K562 (cell line): ENCODE measurements at places on chromosomes 12 and 14.

DNA sequence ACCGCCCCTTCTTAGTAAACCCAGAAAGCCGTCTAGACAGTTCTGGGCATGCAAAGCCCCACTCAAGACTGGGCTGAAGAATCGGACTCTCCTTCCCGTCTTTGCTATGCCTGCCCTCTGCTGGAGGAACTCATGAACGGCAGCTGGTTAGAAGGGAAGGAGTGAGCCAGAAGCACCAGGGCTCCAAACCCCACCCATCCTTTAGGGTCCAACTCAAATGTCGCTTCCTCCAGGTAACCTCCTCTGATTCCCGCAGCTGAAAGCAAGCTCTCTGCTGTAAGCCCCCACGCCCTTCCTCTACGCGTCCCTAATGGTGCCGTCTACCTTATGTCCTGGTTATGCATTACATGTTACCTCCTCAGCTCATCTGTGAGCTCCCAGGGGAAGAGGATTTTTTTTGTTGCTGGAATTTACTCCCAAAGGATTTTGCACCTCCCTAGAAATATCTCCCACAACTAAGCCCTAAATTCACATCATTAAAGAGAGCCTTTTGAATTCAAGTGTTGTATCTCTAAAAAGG, 59.0 kb upstream of the SCN8A start:
- H3K4me3 ChIP-seq: no peak overlapping the region
- no peak overlapping the region for H3K27ac ChIP-seq
- peaks cover 36% of the 10 kb centered on the region for H3K27me3 ChIP-seq
- peak; percentile 80 for DNase-seq

DNA sequence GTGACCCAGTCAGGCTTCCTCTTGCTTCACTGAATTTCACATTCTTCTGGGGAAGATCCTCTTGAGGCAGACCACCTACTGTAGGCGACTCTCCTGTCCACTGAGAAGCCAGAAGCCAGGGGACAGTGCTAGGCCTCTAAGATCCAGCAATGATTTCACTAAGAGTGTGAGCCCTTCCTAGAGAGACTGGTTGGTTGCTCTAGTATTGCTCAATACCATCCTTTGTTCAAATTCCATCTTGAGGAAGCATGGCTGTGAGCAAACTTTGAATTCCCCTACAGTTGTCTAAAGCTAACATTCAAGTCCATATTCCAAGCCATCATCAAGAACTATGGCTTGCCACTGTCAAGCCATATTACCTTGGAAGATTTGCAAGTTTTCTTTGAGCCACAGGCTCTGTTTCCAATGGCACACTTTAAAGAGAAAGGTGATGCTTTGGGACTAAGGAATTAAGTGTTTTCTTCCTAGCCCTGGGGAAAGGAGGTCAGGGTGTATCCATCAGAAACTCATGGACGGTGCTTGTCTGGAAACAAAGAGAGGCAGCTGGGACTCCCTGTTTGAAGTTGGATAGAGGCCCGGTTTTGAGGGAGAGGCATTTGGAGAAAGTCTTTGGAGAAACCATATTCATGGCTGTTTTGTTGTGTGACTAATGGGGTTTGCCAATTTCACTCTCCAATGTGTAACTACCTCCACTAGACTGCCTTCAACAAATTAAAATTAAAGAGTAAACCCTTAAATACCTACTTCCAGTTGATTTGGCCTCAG, 1217.9 kb downstream of the VRK1 start:
- no peaks in the 10 kb centered on the region for H3K36me3 ChIP-seq
- no peak overlapping the region for H3K27ac ChIP-seq
- no peak overlapping the region for H3K4me3 ChIP-seq
- H3K27me3 ChIP-seq: no peaks in the 10 kb centered on the region
- H3K4me1 ChIP-seq: no peaks in the 10 kb centered on the region

GRCh38 chr12:105854071-105854470, 284.7 kb downstream of the NUAK1 start:
- H3K4me1 ChIP-seq: no peaks in the 10 kb centered on the region
- H3K4me3 ChIP-seq: no peak overlapping the region
- DNase-seq: no peak
- no peak overlapping the region for H3K27ac ChIP-seq
- no peaks in the 10 kb centered on the region for H3K27me3 ChIP-seq

DNA sequence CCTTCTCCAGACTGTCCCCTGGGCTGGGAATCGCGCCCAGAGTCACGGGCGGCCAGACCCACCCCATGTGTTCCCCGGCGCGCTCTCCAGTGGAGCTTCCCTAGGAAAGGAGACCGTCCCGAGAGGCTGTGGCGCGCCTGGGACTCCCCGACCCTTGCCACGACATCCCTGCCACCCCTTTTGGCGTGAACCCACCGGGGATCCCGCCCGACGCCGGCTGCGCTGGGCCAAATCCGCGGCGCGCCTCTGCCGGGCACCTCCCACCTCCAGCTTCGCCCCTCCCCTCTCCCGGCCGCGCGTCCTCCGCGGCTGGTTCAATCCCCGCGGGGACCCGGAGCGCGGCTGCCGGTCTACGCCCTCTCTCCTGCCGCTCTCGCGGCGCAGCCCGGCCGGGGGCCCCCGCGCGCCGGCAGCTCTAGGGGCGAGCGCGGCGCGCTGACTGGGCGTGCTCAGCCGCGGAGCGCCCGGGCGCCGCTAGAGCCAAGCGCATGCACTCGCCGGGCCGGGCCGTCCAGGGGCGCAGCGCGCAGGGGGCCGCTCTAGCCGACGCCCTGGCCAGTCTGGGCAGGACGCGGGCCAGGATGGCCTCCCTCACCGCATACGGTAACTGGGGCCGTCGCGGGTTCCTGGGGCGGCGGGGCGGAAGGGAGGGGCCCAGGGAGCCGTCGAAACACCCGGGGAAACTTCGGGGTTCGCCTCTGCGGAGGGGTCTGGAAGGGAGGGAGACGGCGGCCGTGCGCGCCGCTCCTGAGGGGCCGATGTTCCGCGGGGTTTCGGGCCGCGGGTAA, 77.4 kb upstream of the ANO4 start:
- H3K27me3 ChIP-seq: peaks cover 31% of the 10 kb centered on the region
- no peak for DNase-seq
- no peaks in the 10 kb centered on the region for H3K36me3 ChIP-seq
- no peak overlapping the region for H3K4me3 ChIP-seq

GRCh38 chr14:89858089-89858488, 96.4 kb downstream of the EFCAB11 start:
- DNase-seq: no peak
- no peaks in the 10 kb centered on the region for H3K36me3 ChIP-seq
- H3K4me1 ChIP-seq: no peaks in the 10 kb centered on the region
- H3K27ac ChIP-seq: no peak overlapping the region
- no peak overlapping the region for H3K4me3 ChIP-seq
- H3K27me3 ChIP-seq: no peaks in the 10 kb centered on the region

DNA sequence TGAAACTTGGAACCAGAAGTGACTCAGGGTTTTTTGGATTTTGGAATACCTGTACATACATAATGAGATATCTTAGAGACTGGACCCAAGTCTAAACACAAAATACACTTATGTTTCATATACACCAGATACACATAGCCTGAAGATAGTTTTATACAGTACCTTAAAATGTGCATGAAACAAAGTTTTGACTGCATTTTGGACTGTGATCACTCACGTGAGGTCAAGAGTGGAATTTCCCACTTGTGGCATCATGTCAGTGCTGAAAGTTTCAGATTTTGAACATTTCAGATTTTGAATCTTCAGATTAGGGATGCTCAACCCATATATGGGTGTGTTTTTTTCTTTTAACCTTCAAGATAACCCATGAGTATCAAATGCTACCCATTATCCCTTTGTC, 6.6 kb downstream of the SBNO1 start:
- peak overlapping the region; percentile 16; the same call in 1 of the 3 replicates for H3K27ac ChIP-seq
- H3K27me3 ChIP-seq: no peaks in the 10 kb centered on the region
- H3K36me3 ChIP-seq: peaks cover 44% of the 10 kb centered on the region
- no peak for DNase-seq
- no peak overlapping the region for H3K4me3 ChIP-seq

GRCh38 chr12:57222286-57223190, 5.9 kb downstream of the NXPH4 start:
- H3K4me3 ChIP-seq: no peak overlapping the region
- peaks cover 61% of the 10 kb centered on the region for H3K4me1 ChIP-seq
- no peaks in the 10 kb centered on the region for H3K36me3 ChIP-seq
- peaks cover 31% of the 10 kb centered on the region for H3K27me3 ChIP-seq
- H3K27ac ChIP-seq: no peak overlapping the region

DNA sequence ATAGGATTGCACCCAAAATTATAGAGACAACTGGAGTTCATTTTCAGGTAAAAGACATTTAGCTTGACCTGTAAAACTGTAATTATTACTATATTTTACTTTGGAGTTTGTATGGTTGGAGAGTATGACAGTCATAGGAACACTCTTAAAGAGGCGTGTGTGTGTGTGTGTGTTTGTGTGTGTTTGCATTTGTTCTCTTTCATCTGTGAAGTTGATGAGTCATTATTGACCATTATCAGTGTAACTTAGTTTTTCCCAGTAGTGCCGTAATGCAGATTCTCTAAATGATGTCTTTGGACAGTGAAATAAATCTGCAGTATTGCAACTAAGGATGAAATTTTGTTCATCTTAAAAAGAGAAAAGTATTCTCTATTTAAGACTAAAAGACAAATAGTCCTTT, 13.0 kb downstream of the WASHC4 start:
- H3K4me3 ChIP-seq: no peak overlapping the region
- H3K36me3 ChIP-seq: peaks cover 81% of the 10 kb centered on the region
- no peaks in the 10 kb centered on the region for H3K4me1 ChIP-seq
- no peaks in the 10 kb centered on the region for H3K27me3 ChIP-seq

GRCh38 chr14:105019861-105020814, 745 bp downstream of the CDCA4 start:
- H3K4me3 ChIP-seq: peak overlapping the region; percentile 83
- no peaks in the 10 kb centered on the region for H3K27me3 ChIP-seq
- peak; percentile 21 for DNase-seq
- H3K36me3 ChIP-seq: peaks cover 27% of the 10 kb centered on the region; the same call in 2 of the 3 replicates
- peaks cover 32% of the 10 kb centered on the region for H3K4me1 ChIP-seq

- H3K36me3 ChIP-seq: peaks cover 50% of the 10 kb centered on the region
- H3K27me3 ChIP-seq: no peaks in the 10 kb centered on the region
- no peaks in the 10 kb centered on the region for H3K4me1 ChIP-seq
- H3K27ac ChIP-seq: no peak overlapping the region
Observed at GRCh38 chr14:90274019-90274418, 17.7 kb downstream of the PSMC1 start.

- peak; percentile 8 for DNase-seq
- no peak overlapping the region for H3K4me3 ChIP-seq
- no peak overlapping the region for H3K27ac ChIP-seq
- no peaks in the 10 kb centered on the region for H3K4me1 ChIP-seq
- peaks cover 65% of the 10 kb centered on the region; the same call in 2 of the 3 replicates for H3K36me3 ChIP-seq
- H3K27me3 ChIP-seq: no peaks in the 10 kb centered on the region
Observed at GRCh38 chr12:10607885-10608458, 5.4 kb downstream of the MAGOHB start.

DNA sequence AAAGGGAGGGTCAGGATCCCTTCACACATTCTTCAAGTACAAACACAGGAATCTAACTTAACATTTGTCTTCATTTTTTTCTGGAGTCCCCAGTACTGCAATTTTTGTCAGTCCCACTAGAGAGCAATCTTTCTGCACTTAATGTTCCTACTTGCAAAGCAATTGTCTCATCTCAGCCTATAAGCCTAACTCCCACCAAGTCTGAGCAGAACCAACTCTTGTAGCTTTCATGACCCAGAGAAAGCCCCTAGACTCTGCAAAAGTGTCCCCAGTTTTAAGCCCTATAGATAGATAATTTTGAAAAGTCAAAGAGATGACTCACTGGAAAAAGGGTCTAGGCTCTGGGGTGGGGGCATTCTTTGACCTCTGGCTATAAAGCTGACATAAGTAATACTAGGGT, 1.8 kb upstream of the ZBTB39 start:
- no peak overlapping the region for H3K4me3 ChIP-seq
- H3K4me1 ChIP-seq: peaks cover 10% of the 10 kb centered on the region
- H3K27ac ChIP-seq: peak overlapping the region; percentile 42; the same call in 2 of the 3 replicates
- peak; percentile 62 for DNase-seq
- H3K27me3 ChIP-seq: no peaks in the 10 kb centered on the region

DNA sequence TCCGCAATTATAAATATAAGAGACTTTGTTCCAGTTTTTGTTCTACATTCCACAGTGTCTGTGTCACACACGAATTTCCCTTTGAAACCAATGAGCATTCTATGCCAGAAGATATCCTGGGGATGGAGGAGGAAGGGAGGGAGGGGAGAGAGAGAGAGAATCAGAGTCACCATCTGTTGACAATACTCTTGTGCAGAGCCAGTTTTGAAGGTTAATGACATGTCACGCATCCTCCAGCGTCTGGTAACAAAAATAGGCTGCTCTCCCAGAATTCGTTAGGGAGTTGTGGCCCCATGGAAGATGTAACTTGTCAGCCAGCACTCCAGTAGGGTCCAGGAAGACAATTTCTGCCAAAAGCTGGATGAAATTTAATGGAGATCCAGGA, 213.5 kb upstream of the KRR1 start:
- H3K4me3 ChIP-seq: no peak overlapping the region
- H3K36me3 ChIP-seq: no peaks in the 10 kb centered on the region
- peaks cover 28% of the 10 kb centered on the region for H3K4me1 ChIP-seq

- no peak overlapping the region for H3K4me3 ChIP-seq
- H3K27ac ChIP-seq: no peak overlapping the region
- H3K4me1 ChIP-seq: no peaks in the 10 kb centered on the region
- DNase-seq: no peak
Observed at GRCh38 chr14:63939006-63939270, 86.1 kb downstream of the SYNE2 start.

- no peaks in the 10 kb centered on the region for H3K27me3 ChIP-seq
- no peaks in the 10 kb centered on the region for H3K36me3 ChIP-seq
- no peak overlapping the region for H3K27ac ChIP-seq
- H3K4me1 ChIP-seq: no peaks in the 10 kb centered on the region
- H3K4me3 ChIP-seq: no peak overlapping the region
Observed at GRCh38 chr14:81120501-81120900, 100.3 kb downstream of the GTF2A1 start.

- H3K27me3 ChIP-seq: peaks cover 60% of the 10 kb centered on the region
- no peak for DNase-seq
- no peaks in the 10 kb centered on the region for H3K36me3 ChIP-seq
- H3K4me1 ChIP-seq: peaks cover 33% of the 10 kb centered on the region
Observed at GRCh38 chr12:53940443-53941014, 1.9 kb downstream of the HOXC13 start.

- H3K4me1 ChIP-seq: no peaks in the 10 kb centered on the region
- H3K36me3 ChIP-seq: no peaks in the 10 kb centered on the region
Observed at GRCh38 chr14:98185036-98185435, 1087.0 kb downstream of the BCL11B start.

DNA sequence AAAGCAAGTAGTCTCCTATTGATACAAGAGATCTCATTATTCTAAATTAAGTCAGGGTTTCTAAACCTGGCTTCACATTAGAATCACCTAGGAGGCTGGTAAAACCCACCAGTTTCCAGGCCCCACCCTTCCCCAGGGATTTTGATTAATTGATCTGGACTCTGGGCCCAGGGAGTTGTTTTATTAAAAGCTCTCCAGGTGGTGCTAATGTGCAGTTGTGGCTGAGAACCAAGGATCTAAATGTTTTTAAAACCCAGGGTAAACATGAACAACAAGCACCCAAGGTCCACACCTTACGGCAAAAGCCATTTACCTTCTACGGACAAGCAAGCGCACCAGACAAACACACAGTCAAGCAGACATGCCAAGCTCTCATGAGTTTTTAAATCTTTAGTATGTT, 73.9 kb downstream of the SLC2A13 start:
- H3K4me3 ChIP-seq: no peak overlapping the region
- peaks cover 7% of the 10 kb centered on the region; the same call in 2 of the 3 replicates for H3K36me3 ChIP-seq
- no peaks in the 10 kb centered on the region for H3K27me3 ChIP-seq
